ENCODE measurements at places on chromosomes 12 and 14.
A peak's percentile ranks its signal among the peaks of the same experiment; 100 is the strongest.

GRCh38 chr14:50417853-50418252 lies 21.2 kb upstream of the CDKL1 start:
- DNase-seq: no peak

- no peak for DNase-seq
These were observed 1.8 kb downstream of the COX6A1 start for GRCh38 chr12:120439646-120440247.

DNA sequence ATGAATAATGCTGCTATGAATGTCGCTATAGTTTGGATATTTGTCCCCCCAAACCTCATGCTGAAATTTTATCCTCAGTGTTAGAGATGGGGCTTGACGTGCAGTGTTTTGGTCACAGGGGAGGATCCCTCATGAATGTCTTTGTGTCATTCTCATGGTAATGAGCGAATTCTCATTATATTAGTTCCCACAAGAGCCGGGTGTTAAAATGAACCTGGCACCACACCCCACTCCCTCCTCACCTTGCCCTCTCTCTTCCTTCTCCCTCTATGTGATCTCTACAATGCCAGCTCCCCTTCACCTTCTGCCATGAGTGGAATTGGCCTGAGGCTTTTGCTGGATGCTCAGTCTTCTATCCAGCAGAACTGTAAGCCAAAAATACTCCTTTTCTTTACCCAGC lies 37.5 kb upstream of the YAF2 start:
- no peak for DNase-seq

- no peak for DNase-seq
These were observed 247.9 kb upstream of the RGS6 start for GRCh38 chr14:71684323-71684722.

GRCh38 chr12:63808631-63809030 lies 28.9 kb downstream of the RXYLT1 start:
- DNase-seq: no peak

DNA sequence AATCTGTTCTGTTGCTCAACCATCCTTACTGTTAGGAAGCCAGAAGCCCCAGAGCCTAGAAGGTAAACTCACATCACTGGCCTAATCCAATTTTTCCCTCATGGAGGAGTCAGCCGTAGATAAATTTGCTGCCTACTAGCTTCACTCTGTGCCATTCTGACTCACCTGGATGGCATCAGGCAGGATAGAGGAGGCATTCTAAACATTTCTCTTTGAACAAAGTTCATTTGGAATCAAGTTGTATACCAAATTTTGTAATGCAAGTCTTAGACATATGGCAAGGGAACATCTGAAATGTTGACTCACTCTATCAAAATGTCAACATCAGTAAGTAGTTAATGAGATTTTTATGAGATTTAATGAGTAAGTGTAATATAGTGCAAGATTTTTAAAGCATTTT lies 13.6 kb upstream of the TBC1D30 start:
- no peak for DNase-seq

DNA sequence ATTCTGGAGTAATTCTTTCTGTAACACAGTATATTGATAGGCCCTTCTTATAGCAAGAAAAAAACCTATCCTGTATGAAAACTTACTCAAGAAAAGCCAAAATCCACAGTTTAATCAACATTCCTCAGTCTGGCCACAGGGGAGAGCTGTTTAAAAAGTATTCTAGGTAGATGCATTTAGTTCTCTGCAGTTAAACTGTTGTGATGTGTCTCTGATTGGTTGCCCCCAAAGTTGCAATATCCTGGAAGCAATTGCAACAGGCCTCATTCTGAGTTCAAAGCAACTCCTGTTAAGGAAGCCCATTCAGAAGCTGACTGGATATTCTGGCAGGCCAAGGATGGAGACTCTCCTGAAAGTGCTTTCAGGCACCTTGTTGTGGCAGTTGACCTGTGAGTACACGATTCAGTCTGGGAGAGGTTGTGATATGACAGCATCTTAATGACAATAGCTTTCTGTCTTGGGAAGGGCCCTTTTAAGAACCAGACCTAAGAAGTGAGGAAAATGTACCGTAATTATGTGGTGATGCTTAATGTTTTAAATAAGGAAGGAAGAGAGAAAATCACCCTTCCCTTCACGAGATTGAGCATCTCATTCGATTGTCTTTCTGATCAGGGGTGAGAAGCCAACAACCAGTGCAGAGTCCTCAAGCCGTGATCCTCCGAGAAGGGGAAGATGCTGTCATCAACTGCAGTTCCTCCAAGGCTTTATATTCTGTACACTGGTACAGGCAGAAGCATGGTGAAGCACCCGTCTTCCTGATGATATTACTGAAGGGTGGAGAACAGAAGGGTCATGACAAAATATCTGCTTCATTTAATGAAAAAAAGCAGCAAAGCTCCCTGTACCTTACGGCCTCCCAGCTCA lies 420.7 kb downstream of the DAD1 start:
- DNase-seq: no peak

DNA sequence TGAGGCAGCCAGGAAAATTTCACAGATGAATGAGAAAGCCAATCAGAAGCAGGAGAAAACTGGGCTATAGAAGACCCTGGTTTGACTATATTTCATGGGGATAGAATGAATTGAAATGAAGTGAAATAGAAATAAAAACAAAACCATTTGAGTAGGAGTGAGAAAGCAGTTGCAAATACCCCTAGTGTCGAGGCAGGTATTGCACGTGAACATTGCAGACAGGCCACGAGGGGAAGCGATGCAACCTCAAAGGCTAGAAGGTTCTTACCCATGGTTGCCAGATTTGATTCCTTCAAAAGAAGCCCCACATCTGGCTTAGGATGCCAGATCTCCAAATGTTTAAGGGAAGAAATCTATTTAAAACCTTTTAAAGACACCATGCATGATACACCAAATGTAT lies 648.9 kb downstream of the VRK1 start:
- DNase-seq: no peak

DNA sequence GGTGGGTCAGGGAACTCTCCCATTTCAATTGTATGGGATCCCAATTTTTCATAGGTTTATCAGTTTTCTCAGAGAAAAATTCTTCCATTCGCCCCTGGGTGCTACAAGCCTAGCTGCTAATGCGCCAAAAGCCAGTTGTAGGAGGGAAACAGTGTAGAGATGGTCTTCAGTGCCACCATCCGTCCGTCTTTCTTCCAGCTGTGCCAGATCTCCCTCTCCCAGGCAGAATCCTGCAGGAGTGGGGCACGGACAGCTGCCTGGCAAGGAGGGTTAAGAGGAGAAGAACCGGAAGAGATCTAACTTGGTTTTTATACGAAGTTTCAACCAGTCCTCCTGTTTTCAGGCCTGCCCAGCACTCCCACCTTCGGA lies 38.9 kb upstream of the FUT8 start:
- DNase-seq: peak; percentile 34

DNA sequence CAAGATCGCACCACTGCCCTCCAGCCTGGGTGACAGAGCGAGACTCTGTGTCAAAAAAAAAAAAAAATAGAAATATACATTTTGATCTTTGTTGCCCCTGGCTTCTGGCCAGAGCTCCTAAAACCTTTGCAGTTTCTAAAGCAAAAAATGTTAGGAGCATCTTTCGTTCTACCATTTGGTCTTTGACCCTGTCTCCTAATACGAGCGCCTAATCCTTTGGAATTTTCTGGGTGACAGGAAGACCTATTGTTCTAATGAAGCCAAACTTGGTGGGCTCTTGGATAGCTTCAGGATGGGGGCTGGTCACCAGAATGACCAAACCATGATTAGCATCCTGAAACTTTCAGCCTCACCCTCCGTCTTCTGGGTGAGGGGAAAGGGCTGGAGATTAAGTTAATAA lies 32.3 kb upstream of the CLIP1 start:
- DNase-seq: no peak

- no peak for DNase-seq
These were observed 120.2 kb upstream of the DNM1L start for GRCh38 chr12:32558903-32559302.

All from hypothalamus (tissue), 51 donors.